ENCODE measurements at places on chromosomes 1 and 21.

DNA sequence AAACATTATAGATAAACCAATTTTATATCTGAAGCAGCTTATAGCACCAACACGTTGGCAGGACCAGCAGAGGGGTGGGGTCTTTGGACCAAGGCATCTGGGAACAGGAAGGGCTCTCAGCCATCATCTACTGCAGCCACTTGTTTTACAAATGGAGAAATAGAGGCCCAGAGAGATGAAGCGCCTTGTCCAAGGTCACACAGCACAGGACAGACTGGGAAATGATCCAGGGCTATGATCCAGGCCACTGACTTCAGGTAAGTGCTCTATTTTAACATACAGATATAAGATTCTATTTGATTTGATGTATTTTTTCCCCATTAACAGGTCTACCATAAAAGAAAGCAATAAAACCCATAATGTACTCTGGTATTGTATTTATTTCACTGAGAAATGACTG lies 16.9 kb downstream of the GADD45A start:
- DNase-seq: no peak

DNA sequence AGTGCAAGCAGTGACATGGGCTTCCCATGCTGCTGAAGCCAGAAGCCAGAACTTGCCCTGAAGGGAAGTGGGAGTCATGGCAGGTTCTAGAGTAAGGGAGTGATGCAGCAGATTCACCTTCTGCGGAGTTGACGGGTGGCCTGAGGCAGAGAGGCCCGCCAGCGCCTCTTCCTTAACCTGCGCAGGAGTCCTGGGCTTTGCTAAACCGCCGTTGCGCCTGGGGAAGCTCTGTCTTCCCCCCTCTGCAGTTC lies 67.3 kb downstream of the OBSCN start:
- DNase-seq: no peak

DNA sequence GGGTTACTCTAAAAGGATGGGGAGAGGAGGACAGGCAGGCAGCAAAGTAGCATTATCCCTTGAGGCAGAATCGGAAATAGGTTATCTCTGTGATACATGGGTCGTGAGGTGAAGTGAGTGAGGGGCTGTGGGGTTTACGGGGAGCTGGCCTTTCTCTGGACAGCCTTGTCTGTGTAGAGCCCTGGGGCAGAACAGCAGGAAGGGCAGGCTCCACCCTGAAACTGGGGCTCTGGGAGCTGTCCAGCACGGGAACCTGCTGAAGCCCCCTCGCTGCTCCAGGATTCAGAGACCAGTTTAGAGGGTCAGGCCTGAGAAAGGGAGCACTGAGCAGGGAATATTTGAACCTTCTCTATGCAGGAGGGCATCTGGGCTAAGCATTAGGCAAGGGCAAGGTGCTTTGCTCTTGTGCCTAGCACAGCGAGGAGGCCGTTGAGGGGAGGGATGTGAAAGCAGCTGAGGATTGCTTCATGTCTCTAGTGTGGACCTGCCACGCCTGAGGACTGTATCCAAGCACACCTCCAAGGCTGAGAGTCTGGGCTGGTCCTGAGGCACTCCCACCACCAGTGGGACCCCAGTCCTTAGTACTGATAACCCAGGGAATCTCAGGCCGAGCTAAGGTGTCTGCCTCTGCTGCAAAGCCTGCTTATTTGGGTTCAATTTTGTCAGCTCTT lies 55.8 kb downstream of the NAV1 start:
- DNase-seq: no peak

DNA sequence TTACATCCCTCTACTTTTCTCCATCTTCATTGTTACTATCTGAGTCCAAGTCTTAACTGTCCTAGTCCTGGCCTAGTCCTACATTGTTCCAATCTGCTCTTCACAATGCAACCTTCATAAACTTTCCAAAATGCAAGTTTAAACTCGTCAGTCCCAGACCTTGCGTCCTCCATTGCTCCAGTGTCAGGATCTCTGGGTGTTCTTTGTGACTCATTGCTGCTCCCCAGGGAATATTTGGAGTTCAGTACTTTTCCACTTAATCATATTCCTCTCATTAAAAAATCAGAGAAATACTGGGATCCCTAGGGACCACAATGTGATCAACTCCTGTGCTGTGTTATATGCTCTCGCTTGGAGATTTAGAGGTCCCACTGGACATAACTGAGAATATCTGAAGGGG lies 18.0 kb upstream of the KPRP start:
- no peak for DNase-seq

GRCh38 chr1:86429835-86430234 lies 5.9 kb downstream of the CLCA2 start:
- DNase-seq: no peak

DNA sequence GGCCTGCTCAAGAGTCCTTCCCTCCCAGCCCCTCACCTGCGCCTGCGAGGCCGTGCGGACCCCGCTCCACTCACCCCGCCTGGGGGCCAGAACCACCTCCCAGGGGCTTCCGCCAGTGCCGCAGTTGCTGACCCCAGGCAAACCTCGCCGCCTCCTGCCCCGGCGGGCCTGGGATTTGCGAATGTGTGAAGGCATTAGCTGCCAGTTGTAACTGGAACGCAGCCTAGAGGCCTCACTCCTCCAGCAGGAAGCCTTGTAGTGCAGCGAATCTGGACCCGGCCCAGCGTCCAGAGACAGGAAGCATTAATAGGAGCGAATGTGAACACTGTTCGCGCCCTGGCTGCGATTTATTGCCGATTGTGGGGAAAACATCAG lies 140.9 kb upstream of the ARHGEF16 start:
- no peak for DNase-seq

DNA sequence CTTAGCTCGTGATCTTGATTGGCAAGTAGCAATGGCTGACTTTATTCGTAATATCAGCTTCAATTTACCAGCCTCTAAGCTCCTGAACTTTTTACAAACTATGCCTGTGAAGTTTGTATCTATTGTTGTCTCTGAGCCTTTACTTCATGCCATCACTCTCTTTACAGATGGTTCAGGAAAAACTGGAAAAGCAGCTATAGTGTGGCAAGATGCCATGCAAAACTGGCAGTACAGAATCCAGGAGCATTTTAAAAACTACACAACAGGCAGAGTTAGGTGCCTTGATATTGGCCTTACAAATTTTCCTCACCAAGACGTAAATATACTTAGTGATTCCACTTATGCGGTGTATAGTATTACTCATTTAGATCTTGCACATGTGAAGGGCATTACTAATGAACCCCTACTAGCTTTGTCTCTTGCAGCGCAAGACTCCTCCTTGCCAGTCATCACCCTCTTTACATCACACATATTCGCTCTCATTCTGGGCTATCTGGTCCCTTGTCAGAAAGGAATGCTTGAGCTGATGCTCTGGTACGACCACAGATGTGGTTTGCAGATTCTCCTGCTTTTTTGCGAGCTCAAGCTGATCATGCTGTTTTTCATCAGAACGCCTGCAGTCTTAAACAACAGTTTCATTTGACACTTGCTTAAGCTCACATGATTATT lies 36.3 kb downstream of the CLCA1 start:
- no peak for DNase-seq

DNA sequence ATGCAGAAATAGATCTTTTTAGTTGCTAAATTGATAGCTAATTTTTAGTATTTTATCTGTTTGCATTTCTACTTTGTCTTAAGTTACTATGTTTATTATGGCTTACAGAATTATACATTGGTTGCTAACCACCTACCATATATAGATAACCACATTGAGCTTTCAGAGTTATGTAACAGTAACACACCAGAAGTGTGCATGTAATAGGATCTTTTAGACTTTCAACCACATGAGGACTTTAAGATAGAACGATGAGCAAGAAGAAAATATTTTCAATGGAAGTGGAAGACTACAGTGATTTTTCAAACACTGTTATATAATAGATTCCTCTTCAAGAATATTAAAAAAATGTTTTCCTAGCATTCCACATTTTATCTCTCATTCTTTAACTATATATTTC lies 28.8 kb downstream of the TOR1AIP1 start:
- DNase-seq: no peak

DNA sequence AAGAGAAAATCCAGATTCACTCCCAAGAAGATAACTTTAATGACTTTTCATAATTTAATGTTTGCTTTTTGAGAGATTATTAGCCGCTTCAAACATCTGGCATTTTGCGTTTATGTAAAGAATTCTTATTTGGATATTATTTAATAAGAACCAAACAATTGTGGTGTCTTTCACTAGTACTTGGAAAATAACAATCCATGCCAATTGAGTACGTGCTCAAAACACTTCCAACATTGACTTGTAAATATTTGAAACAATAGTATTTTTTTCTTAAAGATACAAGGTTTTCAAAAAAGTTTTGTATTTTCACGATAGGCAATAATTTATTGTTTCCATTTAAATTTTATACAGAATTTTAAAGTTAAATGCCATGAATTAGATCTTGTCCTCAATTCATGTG lies 498.7 kb downstream of the AMY1C start:
- DNase-seq: no peak

DNA sequence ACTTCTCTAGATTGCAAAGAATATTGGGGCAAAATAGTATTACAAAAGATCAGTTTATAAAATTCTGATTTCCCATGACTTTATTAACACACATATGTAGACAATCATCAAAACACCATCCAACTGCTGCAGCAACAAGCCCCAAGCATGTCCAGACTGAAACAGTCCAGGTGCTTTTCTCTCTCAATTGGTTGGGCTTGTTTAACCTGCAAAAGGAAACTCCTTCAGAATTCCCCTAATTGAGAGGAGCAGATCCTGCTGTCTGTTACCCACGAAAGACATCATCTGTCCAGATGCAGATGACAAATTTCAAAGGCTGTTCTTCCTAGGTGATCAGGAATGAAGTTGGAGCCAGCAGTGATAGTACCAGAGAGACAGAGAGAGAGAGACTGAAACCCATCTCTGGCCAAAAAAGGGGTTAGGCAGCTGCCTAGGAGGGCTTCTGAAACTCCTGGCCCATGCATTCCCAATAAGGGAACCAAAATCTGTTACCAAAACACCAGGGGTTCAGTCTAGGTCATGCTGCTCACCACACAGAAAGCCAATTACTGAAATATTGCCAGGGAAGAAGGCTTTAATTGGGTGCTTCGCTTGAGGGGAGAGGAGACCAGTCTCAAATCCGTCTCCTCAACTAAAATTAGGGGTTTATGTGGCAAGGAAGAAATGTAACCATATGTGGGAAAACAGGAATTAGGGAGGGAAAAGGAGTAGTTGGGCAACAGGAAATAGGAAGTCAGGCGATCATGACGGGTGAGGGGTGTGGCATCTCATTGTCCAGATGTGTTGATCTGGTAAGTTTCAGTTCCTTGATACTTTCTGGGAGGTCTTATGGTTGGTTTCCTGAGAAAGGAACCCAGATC lies 34.7 kb upstream of the RGL1 start:
- no peak for DNase-seq
